ENCODE measurements at places on chromosomes 4 and X. TPM values are rescaled to one million over a fixed set of nuclear protein-coding genes. Genes with fewer than 3 reads are reported as not detected.

The HSFX3 gene
- polyA plus RNA-seq: 0.15 TPM

The PIGA gene
- polyA plus RNA-seq: 11.3 TPM

The ADRA2C gene
- polyA plus RNA-seq: 8.2 TPM

The AMBN gene
- polyA plus RNA-seq: 0.95 TPM

DNA sequence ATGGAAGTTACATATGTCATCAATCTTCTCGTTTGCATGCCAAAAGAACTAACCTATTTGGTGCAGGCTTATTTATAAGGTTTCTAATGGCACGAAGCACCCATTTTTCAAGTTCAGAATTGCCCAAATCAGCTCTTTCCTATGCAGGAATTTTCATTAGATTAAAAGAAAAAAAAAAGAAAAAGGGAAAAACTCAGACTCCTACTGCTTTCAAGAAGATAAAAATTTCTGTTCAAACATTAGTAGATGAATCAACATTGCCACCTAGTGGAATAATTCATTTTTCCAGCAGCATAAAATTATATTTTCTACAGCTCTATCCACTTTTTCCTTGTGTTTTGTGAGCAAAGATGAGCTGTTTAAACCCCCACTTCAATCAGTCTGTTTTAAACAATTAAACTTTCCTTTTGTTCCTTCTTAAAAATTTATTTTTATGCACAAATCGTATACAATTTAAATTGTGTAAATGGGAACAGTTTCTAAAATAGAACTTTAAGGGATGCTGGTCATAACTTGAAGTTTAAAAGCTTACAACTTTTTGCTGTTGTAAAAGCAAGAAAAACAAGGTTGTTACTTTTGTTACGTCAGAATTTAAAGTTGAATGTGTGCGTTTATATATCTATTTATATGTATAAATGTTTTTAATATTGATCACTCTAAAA lies 309.9 kb downstream of the ARAP2 start:
- peak; percentile 33 for DNase-seq

The SNX25 gene
- polyA plus RNA-seq: 24.8 TPM
